ENCODE measurements at places on chromosomes 6 and 20.

DNA sequence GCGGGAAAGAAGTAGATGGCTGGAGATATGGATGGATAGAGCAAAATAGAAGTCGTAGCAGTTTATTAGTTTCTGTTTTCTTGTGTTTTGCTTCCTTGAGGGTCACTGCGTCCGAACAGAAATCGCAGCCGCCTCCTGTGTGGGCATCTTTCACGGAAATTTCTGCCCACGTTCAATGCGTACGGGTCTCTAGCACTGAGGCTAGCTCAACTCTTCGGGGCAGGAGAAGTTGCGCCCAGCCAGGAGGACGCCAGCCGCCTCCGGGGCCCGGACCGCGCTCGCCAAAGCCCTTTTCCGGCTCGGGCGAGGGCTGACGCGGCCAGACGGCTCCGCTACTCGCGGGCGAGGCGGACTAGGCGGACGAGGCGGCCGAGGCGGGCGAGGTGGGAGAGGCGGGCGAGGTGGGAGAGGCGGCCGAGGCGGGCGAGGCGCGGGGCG, 814 bp downstream of the TFAP2B start:
- DNase-seq, result no peak

- DNase-seq, result no peak
Observed at GRCh38 chr6:52245425-52245824, 1.1 kb upstream of the IL17F start.

DNA sequence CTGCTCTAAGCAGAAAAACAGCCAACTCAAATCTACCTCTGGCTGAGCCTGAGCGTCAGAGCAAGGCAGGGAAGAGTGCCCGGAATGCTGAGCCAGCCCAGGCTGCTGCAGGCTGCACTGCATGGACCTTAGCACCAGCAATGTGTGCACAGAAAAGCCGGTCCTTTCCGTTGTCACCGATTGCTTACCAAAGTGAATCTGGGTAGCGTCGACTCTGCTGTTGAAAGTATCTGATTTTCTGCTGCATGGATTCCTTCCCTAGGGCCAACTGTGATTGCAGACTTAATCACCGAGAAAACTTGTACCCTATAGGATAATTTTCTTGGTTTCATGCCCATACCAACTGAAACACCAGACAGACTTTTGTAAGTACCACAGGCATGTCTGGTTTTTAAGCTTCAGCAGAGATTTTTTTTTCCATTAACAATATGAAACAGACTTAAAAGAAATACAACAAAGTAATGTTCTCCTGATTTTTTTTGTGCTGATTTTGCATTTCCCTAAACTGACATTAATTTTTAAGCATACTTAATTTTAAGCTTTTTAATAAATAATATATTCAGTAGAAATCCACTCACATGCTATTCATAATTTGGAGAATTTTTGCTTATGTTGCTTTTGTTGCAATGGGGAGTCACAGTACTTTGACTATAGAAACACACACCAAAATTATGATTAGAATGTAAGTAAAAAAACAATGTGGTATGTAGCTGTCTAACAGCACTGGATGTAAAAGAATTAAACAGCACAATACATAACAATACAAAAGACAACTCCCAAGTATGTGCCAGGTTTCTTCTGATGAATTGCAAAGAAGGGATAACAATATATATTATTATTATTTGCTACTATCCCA, 218.0 kb downstream of the THBS2 start:
- no peak for DNase-seq

DNA sequence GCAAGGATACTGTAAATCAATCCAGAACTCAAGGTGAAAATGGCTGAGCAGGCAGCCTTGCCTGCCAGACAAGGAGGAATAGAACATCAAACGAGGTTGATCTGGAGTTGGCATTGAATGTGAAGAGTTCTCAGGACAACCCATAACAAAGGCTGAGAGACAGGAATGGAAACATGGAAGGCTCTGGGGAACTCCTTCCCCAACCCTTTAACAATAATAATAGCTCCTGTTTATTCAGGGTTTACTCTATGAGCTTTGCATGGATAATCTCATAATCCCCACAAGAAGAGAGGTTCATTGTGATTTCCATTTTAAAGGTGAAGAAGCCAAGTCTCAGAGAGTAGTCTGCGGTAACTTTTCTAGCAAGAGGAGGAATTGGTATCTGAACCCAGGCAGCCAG, 151.7 kb downstream of the SOD2 start:
- no peak for DNase-seq

DNA sequence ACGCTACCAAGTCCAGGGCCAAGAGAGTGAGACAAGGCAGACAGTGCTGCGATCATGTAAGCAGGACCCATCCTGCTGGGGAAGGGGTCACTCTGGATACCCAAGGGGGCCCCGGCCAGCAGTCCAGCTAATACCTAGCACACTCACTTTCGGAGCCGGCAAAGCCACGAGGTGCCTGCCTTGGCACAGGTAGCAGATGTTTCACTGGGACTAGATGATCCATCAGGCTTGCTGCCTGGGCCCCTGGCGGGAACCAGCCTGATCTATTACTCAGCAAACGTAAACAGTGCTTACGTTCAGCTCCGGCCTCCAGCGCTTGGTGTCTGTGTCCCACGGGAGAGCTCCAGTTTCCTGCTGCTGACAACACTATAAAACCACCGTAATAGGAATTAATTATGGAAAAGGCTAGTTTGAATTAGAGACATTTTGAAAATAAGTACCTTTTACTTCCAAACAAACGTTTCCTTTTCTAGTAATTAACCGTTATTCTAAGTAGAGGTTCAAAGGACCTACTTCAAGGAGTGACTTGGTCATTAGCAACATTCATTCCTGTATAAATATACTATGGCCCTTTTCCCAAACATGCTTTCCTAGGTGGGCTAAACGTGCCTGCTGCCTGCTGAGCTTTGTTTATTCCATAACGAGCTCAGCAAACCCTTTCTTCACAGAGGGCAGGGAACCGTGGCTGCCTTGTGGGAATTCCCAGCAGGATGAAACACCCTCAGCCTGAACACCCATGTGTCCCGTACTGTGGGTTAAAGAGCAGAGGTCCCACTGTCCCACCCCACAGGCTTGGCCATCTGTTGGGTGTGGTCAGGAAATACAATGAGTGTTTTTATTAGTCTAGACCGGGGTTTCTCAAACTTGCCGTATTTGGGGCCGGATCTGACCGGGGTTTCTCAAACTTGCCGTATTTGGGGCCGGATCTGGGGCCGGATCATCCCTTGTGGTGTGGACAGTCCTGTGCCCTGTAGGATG, 18.4 kb downstream of the SLC22A23 start:
- no peak for DNase-seq
